ENCODE measurements at places on chromosomes 12 and 14.
A peak's percentile ranks its signal among the peaks of the same experiment; 100 is the strongest.

DNA sequence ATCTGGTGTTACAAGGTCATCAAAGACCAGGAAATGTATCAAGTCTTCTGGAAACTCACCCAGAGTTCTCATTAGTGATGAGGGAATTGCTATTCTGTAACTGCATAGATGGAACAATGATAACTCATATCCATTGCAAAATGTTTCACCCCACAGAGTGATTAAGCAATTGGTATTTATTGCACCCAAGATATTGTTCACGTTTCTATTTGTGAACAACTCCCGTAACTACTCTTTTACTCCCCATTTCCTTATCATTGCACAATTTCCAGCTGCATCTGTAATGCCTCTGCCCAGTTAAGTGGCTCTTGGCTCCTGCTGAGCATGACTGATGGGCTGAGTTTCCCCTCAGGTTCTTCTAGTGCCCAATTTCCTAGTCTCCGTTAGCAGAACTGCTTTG, 108.7 kb upstream of the PRICKLE1 start:
- peak; percentile 20 for DNase-seq

- peak; percentile 39 for DNase-seq
These were observed 21.9 kb upstream of the IFT81 start for GRCh38 chr12:110102255-110102654.

DNA sequence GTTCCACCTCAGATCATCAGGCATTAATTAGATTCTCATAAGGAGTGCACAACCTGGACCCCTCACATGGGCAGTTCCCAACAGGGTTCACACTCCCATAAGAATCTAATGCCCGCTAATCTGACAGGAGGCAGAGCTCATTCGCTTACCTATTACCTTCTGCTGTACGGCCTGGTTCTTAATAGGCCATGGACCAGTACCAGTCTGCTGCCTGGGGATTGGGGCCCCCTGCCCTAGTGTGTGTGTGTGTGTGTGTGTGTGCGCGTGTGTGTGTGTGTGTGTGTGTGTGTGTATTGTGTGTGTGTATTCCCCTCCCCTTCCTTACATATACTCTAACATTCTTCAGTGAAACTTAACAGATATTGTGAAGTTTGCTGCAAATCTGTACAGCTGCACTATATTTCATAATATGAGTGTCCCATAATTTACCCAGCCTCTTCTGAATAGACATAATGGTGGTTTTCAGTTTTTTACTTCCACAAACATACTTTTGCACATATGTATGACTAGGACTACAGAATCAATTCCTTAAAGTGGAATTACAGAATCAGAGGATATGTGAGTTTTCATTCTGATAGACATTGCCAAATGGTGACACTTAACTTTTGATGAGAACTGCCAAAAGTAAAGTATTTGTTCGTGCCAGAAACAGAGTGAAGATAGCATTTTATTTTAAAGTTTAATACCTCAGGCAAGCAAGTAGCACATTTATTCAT, 205.2 kb upstream of the EEA1 start:
- DNase-seq = no peak

GRCh38 chr12:12398026-12398859, 41.4 kb downstream of the BORCS5 start:
- DNase-seq = peak; percentile 82

DNA sequence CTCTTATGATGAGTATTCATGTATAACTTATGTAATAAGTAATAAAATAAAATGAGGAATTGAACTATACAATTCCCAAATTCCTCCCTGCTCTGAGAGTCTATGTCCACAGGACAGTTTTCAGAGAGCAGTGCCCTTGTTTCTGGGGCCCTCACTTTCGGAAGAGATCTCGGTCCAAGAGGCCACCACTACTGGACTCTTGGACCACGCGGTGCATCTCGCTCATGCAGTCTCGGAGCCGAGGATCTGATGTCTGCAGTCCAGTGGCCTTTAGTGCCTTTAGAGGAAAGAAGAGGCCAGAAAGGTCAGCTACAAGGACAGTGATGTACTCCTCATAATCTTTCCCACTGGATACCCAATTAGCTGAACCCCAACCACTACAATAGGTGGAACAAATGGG, 8.3 kb downstream of the GLS2 start:
- DNase-seq = no peak

GRCh38 chr12:110355073-110355472, 48.4 kb downstream of the ANAPC7 start:
- DNase-seq = no peak

DNA sequence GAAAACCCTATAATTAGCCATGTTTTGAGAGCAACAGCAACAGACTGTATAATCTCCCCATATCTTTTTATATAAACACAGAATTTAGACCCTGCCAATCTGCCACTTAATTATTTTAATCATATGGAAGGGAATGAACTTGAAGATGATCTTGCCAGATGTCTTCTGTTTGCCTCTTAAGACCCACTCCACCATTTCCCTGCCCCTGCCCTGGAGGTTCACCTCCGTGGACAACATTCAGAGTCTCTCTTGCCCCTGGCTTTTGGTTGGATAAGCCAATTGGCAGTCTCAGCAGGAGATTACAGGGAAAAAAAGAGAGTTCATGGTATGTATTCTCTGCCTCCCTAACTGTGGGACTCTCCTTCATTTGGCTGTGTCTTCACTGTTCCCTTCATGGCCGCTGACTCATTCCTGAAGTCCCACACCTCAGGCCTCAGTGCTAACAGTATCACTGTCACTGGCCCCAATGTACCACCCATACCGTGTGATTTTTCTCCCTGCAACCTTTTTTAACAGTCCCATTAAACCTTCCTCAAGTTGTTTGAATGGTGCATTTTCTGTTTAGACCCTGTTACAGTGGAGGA, 184.8 kb downstream of the PIK3C2G start:
- no peak for DNase-seq
